HS-27A (cell line): ENCODE measurements at places on chromosomes 7 and 10.

DNA sequence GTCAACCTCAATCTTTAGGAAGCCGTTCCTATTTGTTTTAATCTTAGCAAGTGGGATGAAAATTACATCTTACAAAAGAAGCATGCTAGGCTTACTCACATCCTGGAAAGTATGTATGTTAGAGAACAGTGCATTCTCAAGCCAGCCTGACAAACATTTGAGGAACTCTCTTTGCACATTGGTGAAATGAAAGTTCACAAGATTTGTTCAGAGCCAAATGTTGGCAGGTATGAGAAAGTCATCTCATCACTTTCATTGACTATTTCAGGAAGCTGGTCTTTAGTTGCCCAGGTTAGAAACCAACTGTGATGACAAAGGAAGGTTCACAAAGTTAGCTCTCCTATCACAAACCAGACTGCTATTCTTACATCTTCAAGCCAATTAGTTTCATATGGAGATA is 57.1 kb downstream of the ABCB1 start:
- no peak for DNase-seq

- no peak for DNase-seq
These were observed 552.4 kb downstream of the PHTF2 start for GRCh38 chr7:78350926-78351325.

DNA sequence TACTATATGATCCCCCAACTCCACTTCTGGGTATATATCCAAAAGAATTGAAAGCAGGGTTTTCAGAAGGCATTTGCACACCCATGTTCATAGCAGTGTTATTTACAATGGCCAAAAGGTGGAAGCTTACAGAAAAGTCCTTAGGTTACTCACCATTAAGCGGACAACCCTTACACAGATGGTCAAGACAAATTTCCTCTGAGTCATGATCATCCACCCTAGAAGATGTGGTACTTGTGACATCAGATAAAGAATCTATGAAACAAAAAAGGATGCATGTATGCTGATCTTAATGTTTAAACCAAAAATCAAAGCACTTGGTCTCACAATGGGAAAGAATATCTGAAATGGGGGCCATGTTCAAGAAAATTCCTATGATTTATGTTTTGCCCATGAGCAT is 31.1 kb downstream of the ZC3HAV1 start:
- no peak for DNase-seq

DNA sequence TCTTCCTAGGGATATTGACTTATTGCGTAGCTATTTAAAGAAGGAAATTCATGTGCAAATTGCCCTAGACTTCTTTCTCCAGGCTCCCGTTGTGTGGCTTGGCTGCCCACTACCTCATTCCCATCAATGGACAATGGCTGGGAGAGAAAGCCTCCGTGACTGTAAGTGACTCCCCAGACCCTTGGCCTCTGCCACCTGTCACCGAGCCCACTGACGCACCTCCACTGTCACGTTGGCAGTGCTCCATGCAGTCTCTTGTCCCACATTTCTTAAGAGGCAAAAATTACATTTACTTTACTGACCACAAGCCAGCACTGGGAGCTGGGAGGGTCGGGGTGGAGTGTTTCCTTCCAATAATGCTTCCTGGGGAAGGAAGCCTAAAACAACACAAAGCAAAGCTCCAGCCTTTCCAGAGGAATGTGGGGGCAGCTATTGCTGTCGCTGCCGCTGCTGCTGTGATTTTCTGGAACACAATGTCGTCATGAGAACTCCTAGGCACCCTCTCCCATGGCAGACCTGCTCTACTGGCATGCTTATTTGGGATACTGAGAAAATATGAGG is 89.7 kb upstream of the STEAP1B start:
- DNase-seq, result no peak

DNA sequence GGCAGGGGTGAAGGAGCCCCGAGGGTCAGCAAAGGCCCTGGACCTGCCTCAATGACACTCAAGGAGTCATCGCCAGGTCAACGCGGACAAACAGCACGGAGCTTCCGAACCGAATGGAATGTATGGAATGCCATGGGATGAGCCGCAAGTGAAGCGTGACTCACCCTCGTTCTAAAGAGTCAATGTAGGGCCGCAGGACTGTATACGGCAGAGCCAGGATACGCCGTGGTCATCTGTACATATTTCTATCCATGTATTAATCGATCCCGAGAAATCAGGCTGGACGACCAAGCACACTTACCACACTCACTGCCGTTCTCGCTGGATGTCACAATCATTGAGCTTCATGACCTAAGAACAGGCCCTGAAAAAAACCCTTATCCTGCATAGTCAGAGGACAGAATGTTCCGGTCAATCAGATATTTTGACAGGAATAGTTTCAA is 4.3 kb downstream of the SNX8 start:
- DNase-seq, result no peak

- no peak for DNase-seq
These were observed 10.3 kb downstream of the PRF1 start for GRCh38 chr10:70592186-70592735.

DNA sequence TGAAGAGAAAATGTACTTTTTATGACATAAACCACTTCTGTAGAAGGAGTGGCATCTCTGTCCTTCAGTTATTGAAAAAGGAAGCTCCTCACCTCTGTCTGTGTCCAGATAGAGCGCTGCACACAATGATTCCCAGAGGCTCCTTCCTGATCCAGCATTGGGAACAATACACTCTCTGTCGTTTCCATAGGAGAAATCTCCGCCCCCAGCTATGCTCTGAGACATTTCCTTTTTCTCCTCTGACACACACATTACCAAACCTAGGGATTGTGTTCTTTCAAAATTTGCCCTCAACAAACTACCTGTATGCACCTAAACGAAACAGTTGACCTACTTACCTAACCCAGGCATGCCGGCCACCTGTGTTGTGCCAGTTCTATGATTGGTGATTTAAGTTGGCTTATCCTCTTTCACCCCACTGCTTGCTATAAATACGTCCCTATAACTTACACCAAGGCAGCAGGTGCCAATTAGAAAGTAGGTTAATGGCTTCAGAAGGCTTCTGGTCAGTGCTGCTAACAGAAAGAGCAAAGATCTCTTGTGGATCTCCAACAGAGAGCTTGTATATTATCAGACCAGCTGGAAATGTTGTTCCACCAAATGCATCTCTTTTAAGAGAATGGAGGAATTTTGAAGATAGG is 140.1 kb upstream of the JCAD start:
- no peak for DNase-seq

DNA sequence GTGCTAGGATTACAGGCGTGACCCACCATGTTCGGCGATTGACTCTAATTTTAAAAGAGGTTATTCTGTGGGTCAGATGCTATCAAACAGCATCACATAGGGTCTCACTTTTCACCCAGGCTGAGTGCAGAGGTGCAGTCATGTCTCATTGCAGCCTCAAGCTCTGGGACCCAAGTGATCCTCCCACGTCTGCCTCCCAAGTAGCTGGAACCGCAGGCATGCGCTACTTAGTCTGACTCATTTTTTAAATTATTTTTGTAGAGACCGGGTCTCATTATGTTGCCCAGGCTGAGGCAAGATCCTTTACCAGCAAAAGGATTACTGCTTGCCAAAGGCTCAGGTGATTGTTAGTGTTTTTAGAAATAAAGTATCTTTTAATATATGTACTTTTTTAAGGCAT is 42.9 kb upstream of the STOX1 start:
- no peak for DNase-seq

- DNase-seq, result no peak
These were observed 15.0 kb upstream of the AKR1B1 start for GRCh38 chr7:134473861-134474291.

GRCh38 chr7:101736084-101736483 is 81.3 kb upstream of the CUX1 start:
- DNase-seq, result no peak

DNA sequence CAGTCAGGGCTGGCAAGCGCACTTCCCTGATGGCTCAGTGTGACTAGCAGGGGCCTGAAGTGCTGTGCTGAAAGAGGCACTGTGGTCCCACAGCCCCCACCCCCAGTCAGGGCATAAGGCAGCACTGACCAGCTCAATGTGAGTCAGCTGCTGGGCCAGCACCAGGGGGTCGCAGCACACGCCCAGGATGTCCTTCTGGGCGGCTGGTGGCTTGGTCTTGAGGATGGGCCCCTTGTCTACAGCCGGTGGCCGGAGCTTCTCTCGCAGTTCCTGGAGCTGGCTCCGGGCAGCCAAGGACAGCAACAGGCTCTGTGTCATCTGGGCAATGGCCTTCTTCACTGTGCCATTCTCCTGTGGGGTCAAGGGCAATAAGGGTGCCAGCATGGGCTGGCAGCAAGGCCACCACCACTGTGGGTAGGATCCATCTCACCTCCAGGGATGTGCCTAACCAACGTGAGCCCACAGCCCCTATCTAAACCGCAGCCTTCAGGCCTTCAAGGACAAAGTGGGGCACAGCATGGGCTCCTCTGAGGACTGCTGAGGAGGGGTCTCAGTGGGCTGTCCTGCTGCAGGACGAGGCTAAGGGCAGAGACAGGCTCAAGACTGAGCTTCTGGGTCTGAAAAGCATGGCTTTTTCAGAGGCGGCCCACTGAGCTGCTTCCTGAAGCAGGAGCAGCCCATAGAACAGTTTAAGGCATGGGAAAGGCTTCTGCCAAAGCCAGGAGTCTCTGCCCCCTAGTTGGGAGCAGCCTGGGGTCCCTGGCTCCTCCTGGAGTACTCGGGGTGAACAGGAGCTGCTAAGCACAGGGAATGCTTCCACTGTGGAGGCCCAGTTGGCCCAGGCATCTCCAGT is 62.5 kb downstream of the CSGALNACT2 start:
- no peak for DNase-seq

DNA sequence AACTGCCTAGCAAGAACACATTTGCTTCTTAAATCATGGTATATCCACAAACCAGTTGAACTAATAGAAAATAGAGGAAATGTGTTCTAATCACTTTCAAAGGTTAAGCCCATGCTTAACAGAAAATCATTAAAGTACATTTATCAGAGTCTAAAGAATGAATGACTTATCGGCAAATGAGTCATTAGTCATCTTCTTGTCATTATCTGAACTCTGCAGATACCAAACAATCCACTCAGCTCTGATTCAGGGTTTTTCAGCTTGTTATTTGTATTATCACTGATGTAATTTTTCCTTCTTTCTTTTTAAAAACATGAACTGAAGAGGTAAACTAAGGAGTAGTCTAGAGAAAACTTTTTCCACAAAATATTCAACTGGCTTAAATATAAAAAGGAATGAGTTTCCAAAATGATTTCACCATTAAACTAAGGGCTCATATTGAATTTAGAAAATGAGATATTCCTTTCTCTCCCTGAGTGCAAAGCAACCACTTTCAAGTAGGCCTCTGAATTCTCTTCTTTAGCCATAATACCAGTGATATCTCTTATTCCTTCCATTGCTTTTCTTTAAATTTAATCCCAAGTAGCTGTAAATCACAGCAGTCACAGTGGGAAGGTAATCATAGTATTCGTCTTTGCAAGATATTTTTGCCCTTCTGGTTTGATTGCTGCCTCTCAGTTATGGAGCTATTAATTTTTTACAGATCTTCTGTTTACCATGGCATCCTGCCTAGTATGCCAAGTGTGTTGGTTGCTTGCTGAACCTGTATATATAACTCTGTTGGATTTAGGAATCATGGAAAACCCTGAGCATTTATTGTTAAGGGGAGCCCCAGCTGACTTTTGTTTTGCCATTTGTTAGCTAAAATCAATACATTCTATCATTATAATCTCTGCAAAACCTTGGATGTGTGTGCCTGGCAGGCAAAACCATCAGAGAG is 125.1 kb downstream of the THSD7A start:
- DNase-seq, result no peak

DNA sequence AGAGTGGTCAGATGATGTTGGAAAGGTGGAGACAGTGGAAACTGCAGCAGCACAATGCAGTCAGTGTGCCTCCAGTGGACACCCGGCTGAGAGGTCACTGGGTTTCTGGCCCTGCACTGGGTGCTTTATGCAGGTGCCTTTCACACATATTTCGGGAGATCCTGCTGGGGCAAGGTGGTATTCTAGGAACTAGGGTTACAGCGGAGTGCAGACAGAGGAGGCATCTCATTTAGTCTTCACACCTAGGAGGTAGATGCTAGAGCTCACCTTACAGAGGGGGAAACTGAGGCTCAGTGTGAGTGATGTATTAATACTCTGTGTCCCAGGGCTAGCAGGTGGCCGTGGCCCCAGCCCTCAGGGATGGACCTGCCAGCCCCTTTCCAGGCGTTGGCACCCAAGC is 103.9 kb upstream of the KCTD7 start:
- no peak for DNase-seq

DNA sequence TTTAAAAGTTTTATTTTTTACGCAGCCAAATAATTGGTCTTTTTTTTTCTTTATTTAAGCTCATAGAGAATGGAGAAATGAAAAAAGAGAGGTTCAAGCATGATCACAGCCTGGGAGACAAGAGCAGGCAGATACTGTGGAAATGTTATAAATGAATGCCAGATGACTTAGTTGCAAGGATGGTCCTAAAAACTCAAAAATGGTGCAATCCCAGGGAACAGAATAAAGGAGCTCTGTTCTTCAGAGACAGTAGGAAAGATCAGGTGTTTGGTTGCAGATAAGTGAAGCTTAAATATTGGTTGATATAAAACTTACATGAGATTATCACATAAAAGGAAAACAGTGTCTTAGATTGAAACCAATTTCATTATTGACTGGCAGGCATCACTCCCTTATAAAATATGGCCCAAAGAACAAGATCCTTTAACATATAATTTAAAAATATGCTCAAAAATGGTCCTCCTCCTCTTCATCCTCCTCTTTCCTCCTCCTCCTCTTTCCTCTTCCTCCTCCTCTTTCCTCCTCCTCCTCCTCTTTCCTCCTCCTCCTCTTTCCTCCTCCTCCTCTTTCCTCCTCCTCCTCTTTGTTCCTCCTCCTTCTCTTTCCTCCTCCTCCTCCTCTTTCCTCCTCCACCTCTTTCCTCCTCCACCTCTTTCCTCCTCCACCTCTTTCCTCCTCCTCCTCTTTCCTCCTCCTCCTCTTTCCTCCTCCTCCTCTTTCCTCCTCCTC is 18.6 kb downstream of the GNAT3 start:
- no peak for DNase-seq

- no peak for DNase-seq
These were observed 4.1 kb downstream of the PRSS2 start for GRCh38 chr7:142774826-142775225.

DNA sequence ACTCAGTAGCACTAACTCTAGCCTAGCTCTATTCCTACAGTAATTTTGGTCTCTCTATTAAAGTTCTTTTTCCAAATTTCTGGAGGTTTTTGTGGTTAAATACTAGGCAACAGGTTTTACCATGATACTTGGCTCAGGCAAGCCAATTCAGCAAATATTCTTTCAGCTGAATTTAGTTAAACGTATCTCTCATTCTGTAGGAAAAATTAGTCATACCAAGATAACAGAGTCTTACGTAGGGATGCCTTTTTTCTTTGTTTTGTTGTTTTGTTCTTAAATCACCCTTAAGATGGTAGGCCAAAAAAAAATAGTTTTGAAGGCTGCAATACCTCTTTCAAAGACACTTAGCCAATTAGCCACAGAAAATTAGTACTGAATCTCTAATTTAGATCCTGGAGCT is 180.5 kb downstream of the MAGI2 start:
- DNase-seq, result no peak

DNA sequence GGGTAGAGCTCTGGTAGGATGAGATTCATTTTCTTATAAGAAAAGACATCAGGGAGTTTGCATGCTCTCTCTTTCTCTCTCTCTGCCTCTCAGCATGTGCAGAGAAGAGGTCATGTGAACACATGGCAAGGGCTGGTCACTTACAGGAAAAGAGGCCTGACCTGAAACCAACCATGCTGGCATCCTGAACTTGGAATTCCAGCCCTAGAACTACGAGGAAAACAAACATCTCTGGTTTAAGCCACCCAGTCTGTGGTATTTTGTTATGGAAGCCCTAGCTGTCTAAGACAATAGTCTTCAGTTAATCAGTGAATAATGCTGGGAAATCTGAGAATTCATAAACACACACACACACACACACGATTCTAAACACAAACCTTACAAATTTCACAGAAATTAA is 1104.2 kb upstream of the LRRN3 start:
- DNase-seq, result no peak

GRCh38 chr10:116521424-116522290 is 24.1 kb upstream of the PNLIP start:
- no peak for DNase-seq
